Effector memory CD8-positive, alpha-beta T cell (primary cell): ENCODE measurements at places on chromosomes 12 and 14.
A peak's percentile ranks its signal among the peaks of the same experiment; 100 is the strongest.

DNA sequence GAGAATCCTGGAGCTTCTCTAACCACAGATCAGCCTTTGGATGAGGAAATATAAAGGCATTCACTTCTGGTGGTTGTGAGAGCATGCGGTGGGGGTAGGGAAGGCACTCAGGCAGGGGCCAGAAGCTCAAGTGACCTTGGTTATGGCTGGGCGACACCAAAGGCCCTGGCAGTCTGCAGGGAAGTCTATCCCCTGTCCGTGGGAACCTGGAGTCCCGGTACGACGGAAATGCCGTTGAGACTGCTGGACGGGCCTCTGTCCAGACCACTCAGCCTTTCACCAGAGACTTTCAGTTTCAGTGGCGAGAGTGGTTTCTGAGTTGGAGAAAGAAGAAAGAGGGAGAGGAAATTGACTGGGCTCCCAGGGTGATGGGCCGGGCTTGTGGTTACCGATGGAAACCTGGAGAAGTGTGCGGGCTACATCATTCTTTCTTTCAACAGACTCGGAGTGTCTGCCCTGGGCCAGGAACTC, 20.9 kb downstream of the ISCA2 start:
- DNase-seq = no peak

- no peak for DNase-seq
These were observed 105.4 kb upstream of the CNTN1 start for GRCh38 chr12:40586823-40587222.

DNA sequence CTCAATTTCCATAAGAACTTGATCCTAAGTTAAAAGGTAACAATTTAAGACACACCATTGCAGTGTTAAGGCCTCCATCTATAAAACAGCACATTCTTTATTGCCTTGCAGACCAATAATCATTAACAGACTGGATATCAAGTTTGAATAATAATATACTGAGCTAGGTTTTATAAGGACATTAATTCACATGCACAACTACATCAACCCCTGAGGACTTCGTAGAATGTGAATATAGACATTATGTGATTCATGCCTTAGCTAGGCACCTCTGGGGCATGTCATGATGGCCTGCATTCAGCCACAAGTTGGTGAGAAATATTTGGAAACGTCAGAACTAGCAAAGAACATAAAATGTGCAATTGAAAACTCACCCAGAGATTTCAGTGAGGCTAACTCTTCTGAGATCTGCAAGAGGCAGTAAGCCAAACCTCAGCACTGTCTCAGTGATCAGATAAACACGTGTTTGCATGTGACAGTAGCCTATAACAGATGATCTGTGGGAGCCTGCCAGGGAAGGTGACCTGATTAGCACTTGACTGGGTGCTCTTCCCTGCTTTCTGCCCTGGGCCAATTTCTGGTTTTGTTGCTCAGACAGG, 492.2 kb downstream of the FLRT2 start:
- no peak for DNase-seq

- no peak for DNase-seq
These were observed 103.6 kb upstream of the LRIG3 start for GRCh38 chr12:59023861-59024424.

GRCh38 chr12:49304161-49304560, 9.2 kb downstream of the PRPH start:
- no peak for DNase-seq

GRCh38 chr14:50452296-50452695, 55.6 kb upstream of the CDKL1 start:
- no peak for DNase-seq

DNA sequence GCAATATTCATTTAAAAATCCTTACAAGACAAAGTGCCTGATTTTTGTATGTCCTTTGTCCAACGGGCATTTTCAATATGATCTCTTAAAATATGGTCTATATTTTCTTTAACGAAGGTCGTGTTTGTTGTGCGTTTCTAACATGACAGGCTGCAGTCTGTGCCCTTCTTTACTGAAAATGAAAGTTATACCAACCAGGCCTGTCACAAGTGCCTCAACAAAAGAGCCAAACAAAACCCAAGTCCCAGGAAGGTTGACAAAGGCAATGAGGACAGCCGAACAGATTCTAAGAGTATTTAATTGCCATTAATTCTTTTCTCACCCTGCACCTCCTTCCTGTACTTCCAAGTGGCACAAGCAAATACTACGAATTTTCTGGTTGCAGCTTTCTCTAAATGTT, 13.9 kb downstream of the PAX9 start:
- DNase-seq = no peak

DNA sequence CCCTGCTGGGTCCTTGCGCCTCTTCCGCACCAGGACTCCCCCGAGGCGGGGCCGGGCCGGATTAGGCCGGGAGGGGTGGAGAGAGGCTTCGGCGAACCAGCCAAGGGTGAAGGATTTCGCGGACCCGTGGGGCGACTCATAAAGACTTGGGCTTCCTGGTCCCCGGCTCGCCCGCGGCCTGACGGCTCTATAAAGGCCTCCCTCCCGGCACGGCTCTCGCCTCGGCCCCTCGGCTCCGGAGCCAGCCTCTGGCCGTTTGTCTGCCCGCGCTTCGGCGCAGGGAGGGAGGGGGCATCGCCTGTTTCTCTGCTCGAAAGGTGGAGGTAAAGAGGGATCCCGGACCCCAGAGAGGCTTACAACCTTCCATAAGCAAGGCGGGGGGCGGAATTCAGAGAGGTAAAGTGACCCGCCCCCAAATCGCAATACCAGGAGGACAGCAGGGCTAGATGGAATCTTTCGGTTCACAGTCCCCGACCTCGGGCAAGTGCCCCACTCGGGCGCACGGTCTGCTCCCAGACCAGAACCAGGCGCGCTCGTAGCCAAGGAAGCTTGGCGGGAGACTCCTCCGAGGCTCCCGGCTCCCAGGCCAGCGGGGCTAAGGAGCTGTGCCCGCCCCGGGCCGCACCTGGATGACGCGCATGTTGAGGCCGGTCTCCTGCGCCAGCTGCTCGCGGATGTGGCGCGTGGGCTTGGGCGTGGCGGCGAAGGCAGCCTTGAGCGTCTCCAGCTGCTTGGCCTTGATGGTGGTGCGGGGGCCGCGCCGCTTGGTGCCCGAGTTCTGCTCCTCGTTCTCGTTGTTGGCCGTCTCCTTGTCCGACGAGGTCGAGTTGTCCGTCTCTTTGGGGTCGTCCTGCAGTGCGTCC, 3.9 kb downstream of the LHX5 start:
- DNase-seq = no peak

DNA sequence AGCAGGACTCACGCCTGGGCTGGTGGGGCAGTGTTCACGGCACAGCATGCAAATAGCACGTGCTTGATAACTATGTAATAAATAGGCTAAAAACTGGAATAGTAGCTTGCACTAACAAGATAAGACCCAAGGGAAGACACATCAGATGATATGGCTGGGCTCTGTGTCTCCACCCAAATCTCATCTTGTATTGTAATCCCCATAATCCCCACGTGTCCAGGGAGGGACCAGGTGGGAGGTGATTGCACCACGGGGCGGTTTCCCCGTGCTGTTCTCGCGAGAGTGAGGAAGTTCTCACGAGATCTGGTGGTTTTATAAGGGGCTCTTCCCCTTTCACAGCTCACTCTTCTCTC, 46.9 kb downstream of the RIMBP2 start:
- no peak for DNase-seq

- no peak for DNase-seq
These were observed 247.1 kb upstream of the SRRM4 start for GRCh38 chr12:118734266-118734665.

- DNase-seq = no peak
These were observed 150.9 kb upstream of the SLC38A2 start for GRCh38 chr12:46523446-46523845.

GRCh38 chr12:30019366-30020140, 235.8 kb upstream of the TMTC1 start:
- no peak for DNase-seq

DNA sequence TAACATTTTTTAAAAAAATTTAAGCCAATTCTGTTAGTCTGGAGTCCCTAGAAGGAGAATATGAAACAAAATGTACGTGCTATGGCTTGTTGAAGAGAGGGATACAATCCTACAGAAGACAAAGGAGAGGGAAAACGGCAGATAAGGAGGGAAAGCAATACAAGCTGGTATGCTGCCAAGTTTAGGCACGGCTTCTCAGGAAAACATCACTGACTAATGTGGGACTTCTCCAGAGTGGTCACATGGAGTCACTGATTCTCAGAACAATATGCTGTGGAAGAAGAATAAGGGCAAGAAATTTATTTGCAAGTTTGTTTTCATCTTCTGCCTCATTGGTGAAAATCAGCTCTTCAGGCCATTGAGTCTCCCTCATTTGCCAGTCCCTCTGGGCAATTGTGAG, 22.9 kb upstream of the NR1H4 start:
- no peak for DNase-seq

DNA sequence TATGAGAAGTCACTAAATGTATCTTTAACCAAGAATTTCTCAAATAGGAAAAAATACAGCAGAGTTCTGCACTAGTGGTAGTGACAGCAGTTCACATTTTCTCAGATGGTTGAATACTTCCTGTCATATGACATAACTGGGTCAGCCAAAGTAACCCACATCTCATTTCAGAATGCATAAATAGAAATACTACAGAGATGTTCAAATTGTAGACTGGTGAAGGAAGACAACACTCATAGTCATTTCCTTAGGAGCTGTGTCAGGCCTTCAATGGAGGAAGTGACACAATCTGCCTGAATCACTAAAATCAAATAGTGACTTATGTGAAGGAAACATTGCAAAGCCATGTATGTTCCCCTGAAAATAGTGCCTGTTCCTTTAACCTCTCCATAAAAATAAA, 32.4 kb downstream of the FERMT2 start:
- DNase-seq = peak; percentile 23

DNA sequence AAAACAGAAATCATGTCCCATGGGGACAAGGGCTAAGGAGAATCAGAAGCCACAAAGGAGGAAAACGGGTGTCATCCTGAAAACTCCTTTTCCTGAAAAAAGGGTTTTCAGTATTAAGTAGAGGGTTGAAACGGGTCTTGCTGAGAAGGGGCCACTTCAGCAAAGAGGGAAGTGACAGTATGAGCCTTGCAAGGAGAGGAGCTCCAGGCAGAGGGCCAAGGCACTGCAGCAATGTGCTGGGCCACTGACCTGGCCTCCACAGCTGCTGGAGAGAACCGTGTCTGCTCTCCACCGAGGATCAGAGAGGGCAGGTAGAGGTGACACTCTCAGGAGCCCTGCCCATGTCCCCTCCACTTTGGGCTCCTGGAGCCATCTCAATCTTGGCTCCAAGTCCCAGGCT, 103.3 kb downstream of the NCOR2 start:
- DNase-seq = no peak

GRCh38 chr12:16094437-16094836, 183.0 kb downstream of the SLC15A5 start:
- no peak for DNase-seq

- peak; percentile 23 for DNase-seq
These were observed 301.1 kb downstream of the DUSP6 start for GRCh38 chr12:89051065-89051677.

DNA sequence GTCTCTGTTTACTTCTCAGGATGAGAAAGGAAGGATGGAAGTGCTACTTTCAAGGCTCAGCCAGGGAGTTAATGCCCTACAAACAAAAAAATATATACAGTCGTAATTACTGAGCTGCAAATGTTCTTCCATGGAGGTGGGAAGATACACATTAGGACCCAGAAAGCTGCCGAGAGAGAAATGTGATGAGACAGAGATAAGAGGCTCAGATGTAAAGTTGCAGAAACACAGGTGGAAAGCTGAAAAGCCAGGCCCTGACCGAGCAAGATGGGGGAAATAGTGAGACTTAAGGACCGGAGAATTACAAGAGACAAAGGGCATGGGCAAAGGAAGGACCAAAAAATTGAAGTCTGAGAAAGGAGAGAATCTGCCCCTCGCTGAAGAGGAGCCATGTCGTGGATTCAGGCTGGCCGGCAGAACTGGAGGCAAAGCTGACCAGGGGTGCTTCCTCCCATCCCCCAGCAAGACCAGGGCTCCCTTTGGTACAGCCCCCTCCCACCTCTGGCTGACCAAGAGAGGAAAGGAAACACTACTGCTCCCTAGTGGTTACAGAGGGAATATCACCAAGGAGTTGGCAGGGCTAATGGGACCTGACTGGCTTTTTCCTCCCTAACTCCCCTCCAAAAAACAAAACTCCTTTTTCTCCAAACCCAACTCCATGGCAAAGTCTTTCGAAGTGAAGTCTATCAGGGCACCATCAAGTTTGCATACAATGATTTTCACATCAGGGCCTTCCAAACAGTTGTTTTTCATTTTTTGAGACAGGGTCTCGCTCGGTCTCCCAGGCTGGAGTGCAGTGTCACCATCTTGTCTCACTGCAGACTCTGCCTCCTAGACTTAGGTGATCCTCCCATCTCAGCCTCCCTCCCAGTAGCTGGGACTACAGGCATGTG, 12.1 kb downstream of the ZFHX2 start:
- peak; percentile 27 for DNase-seq

DNA sequence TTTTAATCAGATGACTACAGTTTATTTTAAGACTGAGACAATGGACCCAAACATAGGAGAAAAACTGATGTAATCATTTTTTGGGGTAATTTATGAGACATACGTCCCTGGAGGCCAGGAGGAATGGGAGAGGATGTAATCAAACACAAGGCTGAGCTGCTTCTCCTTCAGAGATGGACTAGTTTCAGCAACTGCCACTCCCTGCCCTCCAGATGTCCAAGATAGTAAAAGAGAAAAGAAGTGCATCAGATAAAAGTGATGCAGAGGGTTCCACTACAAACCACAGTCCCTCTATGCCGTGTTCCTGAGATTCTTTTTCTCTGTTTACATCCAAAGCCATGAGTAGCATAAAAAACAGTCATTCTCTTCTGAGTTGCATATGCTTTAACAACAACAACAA, 101.1 kb downstream of the DACT1 start:
- DNase-seq = no peak

DNA sequence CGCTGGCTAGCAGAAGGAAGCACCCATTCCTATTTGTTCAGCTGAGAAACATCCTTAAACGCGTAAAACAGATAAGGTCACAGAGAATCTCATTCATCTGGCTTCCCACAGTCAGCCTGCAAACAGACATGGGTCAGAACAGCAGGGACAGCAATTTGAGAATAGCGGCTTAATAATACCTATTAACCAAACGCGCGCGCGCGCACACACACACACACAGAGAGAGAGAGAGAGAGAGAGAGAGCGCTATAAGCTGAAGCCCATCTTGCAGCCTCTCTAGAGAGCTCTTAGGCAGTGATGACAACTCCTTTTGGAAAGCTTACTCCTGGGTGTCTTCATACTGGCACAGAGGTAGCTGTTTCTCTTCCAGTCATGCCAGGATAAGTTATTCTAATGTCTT, 26.4 kb downstream of the TMEM132D start:
- DNase-seq = no peak

DNA sequence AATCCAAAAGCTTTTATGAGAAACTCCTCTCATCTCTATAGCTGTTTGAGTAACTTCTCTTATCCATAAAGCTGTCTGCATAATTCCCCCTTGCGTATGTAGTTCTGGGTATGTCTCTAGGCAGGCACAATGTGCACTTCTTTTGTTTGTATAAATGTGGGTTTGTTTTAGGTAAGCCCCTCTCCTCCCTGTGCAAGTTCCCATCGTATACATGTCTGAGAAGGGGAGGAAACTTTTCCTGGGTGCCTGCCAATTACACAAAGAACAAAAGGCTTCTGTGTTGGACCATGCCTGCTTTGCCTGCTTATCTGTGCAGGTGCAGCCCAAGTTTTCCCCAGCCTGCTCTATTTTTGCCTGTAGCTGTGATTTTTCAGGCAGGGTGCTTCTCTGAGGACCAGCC, 96.7 kb downstream of the CCER1 start:
- DNase-seq = no peak

GRCh38 chr12:49336645-49337584, at the start of gene C1QL4:
C1QL4 (minus strand) TSS chr12:49337188; CDS start chr12:49336477, 711 bp downstream.
- DNase-seq = peak; percentile 91

GRCh38 chr12:27913999-27914614, 58.4 kb downstream of the PTHLH start:
- no peak for DNase-seq

- DNase-seq = no peak
These were observed 394.5 kb upstream of the GARIN6 start for GRCh38 chr12:99253068-99253467.
